ENCODE measurements at places on chromosomes 16 and 17.

- DNase-seq = peak; percentile 33
- H3K27me3 ChIP-seq = no peaks in the 10 kb centered on the region
- H3K36me3 ChIP-seq = no peaks in the 10 kb centered on the region
- H3K27ac ChIP-seq = no peak overlapping the region
- no peak overlapping the region for H3K4me3 ChIP-seq
- H3K4me1 ChIP-seq = no peaks in the 10 kb centered on the region
These were observed 11.9 kb upstream of the RBFOX3 start for GRCh38 chr17:79622776-79623175.

DNA sequence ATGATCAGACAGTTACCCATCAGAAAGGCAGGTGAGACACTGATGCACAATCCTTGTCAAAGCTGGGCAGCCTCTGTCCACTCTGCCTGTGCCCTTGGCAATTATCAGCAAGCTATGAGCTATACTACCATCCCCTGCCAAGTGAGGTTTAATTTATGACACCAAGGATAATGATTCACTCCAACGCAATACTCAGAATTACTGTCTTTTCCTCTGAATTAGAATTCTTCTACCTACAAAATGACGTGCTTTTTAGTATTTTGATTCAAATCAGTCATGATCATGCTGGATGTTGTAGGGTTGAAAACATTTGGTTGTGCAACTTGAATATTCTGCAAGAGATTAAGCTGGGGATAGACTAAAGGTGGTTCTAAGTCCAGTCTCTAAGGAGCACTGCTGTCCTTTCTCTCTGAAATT is 116.8 kb upstream of the SOX9 start:
- H3K4me1 ChIP-seq = no peaks in the 10 kb centered on the region
- H3K27me3 ChIP-seq = no peaks in the 10 kb centered on the region
- H3K27ac ChIP-seq = no peak overlapping the region
- DNase-seq = no peak
- H3K36me3 ChIP-seq = no peaks in the 10 kb centered on the region

DNA sequence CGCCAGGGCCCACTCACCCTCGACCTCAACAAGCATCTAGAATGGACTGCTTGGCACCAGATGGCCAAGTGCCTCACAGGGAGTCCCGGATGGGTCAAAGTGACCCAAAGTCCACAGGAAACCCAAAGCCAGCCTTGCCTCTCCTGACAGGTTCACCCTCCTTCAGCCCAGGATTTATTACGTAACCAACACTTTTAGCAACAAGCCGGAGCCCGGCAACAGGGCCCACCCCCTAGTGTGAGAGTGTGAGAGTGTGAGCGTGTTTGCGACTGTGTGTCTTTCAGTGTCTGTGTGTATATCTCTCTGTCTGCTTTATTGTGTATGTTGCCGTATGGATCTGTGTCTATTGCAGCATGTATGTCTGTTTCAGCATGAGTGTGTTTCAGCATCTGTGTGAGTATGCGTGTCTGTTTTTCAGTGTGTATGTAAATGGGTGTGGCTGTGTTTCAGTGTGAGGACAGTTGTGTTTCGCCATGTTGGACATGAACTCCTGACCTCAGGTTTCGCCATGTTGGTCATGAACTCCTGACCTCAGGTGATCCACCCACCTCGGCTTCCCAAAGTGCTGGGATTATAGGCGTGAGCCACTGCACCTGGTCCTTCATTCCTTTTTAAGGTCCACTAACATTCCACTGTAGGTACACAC is 13.7 kb upstream of the PEMT start:
- peak; percentile 32 for DNase-seq
- no peaks in the 10 kb centered on the region for H3K36me3 ChIP-seq

- H3K4me3 ChIP-seq = no peak overlapping the region
- H3K4me1 ChIP-seq = peaks cover 7% of the 10 kb centered on the region
- no peaks in the 10 kb centered on the region for H3K27me3 ChIP-seq
- H3K36me3 ChIP-seq = no peaks in the 10 kb centered on the region
- peak overlapping the region; percentile 19 for H3K27ac ChIP-seq
These were observed 7.3 kb downstream of the THRA start for GRCh38 chr17:40069751-40070708.

GRCh38 chr17:65389949-65390348 is 171.5 kb downstream of the AXIN2 start:
- H3K27ac ChIP-seq = no peak overlapping the region
- H3K36me3 ChIP-seq = no peaks in the 10 kb centered on the region
- no peak overlapping the region for H3K4me3 ChIP-seq
- no peaks in the 10 kb centered on the region for H3K27me3 ChIP-seq

- DNase-seq = peak; percentile 73
- H3K27ac ChIP-seq = no peak overlapping the region
- no peaks in the 10 kb centered on the region for H3K36me3 ChIP-seq
- no peaks in the 10 kb centered on the region for H3K4me1 ChIP-seq
- H3K27me3 ChIP-seq = no peaks in the 10 kb centered on the region
These were observed 24.7 kb downstream of the IL21R start for GRCh38 chr16:27426423-27427408.

DNA sequence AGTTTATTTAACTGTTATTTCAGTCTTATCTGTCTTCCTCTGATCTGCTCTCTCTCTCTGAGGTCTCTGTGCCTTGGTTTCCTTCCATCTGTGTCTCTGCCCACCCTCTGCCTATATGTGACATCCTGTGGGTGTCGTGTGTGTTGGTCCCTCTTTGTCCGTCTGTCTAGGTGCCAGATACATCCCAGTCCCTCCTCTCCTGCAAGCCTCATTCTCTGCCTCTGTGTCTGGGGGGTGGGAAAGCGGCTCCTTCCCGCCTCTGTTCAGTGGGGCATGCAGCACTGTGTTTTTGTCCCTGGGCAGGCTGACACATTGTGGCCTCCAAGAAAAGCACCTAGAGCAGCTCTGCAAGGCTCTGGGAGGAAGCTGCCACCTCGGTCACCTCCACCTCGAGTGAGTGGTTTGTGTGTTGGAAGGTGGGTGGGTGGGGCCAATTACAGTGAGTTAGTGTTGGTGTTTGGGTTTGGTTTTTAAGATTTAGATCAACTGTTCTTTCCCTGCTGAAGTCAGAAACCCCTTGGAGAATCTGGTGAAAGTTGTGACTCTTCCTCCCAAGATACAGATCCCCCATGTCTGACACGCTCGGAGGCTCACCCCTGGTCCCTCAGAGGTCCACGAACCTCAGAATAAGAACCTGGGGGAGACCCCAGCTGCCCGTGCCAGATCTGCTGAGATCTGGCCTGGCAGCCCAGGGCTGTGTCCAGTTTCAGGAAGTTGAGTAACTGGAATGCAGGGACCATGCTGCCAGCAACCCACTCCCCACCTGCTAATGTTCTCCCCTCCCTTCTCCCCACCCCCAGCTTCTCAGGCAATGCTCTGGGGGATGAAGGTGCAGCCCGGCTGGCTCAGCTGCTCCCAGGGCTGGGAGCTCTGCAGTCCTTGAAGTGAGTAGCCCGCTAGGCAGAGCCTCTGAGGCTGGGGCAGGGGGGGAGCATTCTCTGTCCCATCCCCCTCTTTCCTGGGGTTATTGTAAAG is 50.9 kb upstream of the CPNE2 start:
- H3K4me3 ChIP-seq = no peak overlapping the region
- DNase-seq = no peak
- H3K27ac ChIP-seq = no peak overlapping the region
- H3K27me3 ChIP-seq = no peaks in the 10 kb centered on the region
- no peaks in the 10 kb centered on the region for H3K36me3 ChIP-seq

DNA sequence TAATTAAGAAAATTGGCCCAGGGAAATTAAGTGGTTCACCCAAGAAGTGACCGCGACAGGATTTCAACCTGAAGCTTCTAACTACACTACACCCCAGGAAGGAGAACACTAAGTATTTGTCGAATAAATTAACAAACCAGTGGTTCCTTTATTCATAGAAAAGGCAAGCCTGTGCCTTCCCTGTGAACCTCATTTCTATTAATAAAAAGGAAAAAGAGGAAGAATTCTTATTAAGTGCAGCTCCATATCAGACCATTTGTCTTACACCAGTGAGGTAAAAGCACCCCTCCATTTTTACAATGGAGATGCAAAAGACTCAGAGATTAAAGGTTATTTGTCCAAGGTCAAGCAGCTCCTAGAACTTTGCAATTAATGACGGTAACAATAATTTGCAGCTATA is 1.7 kb downstream of the COPS3 start:
- no peak overlapping the region for H3K4me3 ChIP-seq
- DNase-seq = no peak
- H3K36me3 ChIP-seq = no peaks in the 10 kb centered on the region
- peaks cover 3% of the 10 kb centered on the region for H3K4me1 ChIP-seq
- H3K27me3 ChIP-seq = no peaks in the 10 kb centered on the region

GRCh38 chr16:11128211-11129141 is 127.5 kb downstream of the SOCS1 start:
- DNase-seq = no peak
- no peak overlapping the region for H3K27ac ChIP-seq
- H3K4me1 ChIP-seq = peaks cover 3% of the 10 kb centered on the region
- H3K36me3 ChIP-seq = no peaks in the 10 kb centered on the region

- H3K36me3 ChIP-seq = no peaks in the 10 kb centered on the region
- H3K4me1 ChIP-seq = no peaks in the 10 kb centered on the region
- no peak overlapping the region for H3K4me3 ChIP-seq
These were observed 2.9 kb downstream of the RGS11 start for GRCh38 chr16:272633-273546.

Measured in aorta (tissue), 5 donors.